Amygdala (tissue), 56 donors: ENCODE measurements at places on chromosomes 3 and 15.

DNA sequence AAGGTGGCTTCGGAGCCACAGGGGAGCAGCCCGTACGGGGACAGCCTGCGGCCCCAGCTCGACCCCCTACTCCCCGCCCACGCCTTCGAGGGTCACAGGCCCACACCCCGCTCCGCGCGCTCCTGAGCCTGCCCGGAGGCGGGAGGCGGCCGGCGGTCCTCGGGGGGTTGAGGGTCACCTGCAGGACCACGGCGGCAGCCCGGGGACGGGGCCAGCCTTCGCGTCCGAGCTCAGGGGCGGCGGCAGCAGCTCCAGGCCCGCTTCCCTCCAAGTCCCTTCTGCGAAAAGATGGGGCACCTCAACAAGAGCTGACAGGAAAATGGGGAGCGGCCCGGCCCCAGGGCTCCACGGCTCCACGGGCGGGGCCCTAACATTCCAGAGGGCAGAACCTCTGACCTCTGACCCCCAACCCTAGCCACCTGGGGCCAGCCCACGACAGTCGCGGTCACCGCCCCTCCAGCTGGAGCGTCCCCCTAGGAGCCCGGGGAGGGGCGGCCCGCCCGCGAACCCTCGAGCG lies 428 bp downstream of the LYSMD4 start:
- DNase-seq: no peak

- no peak for DNase-seq
These were observed 83.1 kb upstream of the OCA2 start for GRCh38 chr15:28182216-28182615.

GRCh38 chr3:157495846-157496245 lies 7.4 kb downstream of the VEPH1 start:
- no peak for DNase-seq

- DNase-seq: no peak
These were observed 40.2 kb upstream of the IDH2 start for GRCh38 chr15:90142216-90143165.

DNA sequence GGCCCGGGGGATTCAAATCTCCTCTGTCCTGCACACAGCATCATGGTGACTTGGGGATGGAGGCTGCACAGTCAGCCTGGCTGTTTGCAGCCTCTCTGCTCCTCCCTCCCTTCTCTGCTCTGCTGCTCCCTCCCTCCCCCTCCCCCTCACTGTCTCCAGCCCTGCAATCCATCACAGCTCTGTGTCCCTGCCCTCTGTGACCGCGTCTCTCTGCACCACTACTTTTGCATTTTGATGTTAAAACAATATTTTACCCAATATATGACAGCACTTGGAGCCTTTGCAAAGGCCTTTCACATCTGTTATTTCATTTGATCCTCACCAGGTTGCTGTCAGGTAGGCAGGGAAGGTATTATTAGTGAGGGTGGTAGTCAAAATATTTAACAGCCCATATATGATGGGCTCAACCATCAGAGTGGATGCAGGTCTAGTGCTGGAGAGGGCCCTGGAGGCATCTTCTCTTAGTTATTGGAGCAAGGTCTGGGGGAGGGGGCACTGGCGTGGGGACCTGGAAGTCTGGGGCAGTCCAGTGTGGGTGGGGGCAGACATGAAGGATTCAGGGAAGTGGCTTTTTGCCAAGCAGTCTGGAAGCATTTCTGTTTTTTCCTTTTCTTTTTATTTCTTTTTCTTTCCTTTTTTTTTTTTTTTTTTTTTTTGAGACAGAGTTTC lies 16.3 kb upstream of the VPS8 start:
- no peak for DNase-seq

DNA sequence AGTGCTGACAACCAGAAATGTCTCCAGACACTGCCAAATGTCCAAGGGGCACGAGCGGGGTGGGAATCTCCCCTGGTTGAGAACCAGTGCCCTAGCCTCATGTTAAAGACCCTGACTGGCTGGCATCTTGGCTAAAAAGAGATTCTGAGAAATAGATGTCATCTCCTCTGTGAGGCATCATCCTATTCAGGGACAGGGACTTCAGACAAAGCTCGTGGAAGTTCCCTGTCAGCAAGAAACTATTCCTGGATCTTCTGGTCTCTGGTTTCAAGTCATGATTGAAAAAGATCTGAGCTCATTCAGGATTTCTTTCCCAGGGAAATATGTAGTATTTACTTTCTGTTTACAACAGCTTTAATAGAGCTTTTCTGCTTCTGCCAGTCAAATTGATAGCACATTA lies 10.8 kb downstream of the WDR5B start:
- no peak for DNase-seq

DNA sequence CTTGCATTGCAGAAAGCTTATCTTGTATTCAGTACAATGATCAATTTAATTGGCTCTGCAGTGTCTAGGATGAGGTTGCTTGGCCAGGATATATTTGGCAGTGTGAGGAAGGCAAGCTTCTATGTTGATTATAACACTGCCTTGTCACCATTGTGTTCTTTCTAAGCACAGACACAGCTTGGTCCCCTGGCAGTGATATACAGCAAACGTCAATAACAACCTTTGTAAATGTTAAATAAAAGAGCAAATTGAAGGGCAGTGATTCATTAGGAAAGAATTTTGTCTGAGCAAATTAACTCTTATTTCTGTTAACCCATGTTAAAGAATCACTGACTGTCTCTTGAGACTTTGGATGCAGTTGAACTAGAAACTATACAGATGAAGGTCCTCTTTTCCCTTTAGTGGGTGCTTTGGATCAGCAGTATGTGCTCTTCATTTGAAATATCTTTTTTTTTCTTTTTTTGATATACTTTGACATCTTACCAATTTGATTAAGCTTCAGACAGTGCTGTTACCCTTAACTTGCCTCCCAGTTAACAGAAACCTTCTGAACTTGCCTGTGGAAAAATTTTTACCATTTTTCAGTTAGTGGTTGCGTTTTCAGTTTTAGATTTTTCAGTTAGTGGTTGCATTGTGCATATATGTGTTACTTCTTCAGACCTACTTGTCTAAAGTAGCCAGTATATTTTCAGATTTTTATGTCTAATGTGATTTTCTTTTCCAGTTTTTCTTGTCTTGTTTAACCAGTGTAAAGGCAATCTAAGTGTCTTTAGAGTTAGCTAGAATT lies 199.8 kb downstream of the TCF12 start:
- no peak for DNase-seq

- DNase-seq: no peak
These were observed 64.1 kb downstream of the EXOG start for GRCh38 chr3:38560284-38560683.

- no peak for DNase-seq
These were observed 127.6 kb upstream of the MEF2A start for GRCh38 chr15:99438224-99438585.

DNA sequence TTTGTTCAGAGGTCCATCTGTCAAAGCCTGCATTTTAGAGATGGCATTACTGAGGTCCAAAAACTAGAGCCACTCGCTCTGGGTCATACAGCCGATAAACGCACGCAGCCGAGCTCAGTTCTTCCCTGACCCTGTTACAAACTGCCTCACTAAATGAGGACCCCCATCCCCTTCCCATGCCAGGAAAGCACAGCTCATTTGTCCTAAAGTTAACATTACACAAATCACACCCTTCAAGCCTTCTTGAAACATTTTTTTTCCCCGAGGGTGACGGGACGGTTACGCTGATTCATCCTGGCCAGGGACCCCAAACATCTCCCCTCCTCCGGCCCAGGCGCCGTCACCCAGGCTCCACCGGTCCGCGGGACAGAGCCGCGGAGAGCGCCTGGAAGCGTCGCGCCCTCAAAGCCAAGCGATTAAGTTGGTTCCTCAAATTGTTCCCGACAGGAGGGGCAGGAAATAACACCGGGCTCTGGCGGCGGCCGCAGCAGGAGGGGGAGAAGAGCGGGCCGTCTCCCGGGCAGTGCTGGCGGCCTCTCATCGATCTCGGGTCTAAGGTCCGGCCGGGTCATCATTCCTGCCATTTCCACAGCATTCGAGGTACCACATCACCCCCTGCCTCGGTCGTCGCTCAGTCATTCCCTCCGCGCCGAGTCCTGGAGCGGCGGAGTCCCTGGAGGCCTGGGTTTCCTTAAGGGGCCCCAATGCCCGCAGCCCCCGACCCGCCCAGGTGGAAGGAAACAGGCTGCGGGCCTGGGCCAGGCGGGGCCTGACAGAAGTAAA lies 619 bp upstream of the CMTM8 start:
- DNase-seq: no peak

DNA sequence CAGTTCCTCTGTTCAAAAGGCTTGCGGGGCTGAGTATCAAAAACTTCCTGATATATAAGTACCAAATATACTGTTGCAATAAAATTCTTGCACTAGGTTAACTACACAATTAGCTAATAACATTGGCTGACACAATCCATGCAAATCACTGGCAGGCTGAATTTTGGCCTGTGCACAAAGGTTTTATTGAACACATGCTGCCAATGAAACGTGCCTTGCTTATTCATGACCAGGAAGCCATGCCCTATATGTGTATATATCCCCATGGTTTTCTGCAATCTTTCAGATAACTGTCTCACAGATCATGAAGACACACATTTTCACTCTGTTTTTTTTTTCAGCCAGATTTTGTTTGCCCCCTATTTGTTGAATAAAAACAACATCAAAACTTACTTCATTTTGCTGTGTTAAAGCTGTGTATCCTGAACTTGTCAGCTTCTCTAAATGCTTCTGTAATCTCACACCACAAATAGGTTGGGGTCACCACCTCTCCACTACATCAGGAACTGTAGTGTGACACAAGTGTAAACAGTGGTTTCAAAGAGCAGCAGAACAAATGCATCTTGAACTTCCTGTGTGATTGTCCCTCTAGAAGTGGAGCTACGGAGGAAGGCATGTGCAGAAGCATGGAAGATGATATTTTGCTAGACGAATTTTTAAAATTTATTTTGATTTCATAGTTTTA lies 920.7 kb upstream of the NR2F2 start:
- no peak for DNase-seq

DNA sequence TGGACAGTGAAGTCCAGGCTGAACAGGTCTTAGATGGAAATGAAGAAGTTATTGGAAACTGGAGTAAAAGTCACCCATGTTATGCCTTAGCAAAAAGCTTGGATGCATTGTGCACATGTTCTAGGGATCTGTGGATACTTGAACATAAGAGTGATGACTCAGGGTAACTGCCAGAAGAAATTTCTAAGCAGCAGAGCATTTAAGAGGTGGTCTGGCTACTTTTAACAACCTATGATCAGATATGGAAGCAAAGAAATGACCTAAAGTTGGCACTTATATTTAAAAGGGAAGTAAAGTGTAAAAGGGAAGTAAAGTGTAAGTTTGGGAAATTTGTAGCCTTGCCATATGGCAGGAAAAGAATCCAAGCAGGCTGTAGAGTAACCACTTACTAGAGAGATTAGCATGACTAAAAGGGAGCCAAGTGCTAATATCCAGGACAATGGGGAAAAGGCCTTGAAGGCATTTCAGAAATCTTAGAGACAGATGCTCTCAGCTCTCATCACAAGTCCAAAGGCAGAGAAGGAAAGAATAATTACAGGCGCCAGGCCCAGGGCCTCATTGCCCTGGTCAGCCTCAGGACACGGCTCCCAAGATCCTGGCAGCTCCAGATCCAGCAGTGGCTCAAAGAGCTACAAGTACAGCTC lies 73.9 kb upstream of the KCNH8 start:
- no peak for DNase-seq

- DNase-seq: no peak
These were observed 34.4 kb downstream of the SUCLG2 start for GRCh38 chr3:67619991-67620390.

DNA sequence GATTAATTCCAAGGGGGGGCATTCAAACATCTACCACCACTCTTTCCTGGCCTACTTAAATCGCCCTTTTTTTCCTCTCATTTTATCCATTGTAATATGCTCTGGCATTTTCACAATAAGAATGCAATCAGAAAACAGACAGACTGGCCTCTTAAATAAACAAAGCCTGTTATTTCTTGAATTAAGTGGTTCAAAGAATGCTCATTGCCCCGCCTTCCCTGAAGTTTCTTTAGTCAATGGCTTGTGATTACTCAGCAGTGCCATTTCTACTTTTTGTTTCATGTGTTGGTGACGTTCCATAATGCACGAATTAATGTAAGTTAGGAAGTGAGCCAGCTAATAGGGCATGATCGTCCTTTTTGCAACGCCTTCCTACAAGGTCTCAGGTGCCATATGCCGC lies 68.0 kb downstream of the FBN1 start:
- DNase-seq: no peak

- DNase-seq: no peak
These were observed 9.0 kb downstream of the EFCAB12 start for GRCh38 chr3:129419476-129419875.

GRCh38 chr15:55283379-55284147 lies 6.0 kb downstream of the RAB27A start:
- no peak for DNase-seq

GRCh38 chr3:62876064-62876463 lies 848 bp upstream of the CADPS start:
- no peak for DNase-seq

DNA sequence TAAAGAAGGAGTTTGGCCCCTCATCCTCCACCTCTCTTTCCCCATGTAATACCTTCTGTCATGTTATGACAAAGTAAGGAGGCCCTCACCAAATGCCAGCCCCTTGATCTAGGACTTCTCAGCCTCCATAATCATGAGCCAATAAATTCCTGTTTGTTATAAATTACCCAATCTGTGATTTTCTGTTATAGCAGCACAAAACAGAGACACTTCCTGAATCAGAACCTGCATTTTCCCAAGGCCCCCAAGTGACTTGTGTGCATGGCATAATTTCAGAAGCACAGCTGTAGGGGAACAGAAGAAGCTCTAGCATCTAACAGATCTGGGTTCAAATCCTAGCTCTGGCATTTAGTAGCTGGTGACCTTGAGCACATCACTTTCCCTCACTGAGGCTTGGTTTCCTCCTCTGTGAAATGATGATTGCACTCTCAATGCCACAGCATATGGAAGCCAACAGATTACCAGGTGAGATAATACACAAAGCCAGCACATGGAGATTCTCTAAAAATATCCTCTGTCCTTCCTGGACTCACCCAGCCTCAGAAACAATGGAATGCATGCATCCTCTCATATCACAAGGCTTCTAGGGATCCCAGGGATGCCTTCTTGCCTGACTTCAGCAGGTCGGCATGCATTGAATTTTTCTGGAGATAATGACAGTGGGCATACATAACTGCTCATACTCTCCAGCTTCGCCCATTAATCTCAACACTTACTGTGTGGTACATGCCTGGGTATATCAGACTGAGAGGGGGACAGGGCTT lies 26.3 kb downstream of the TLNRD1 start:
- no peak for DNase-seq

- no peak for DNase-seq
These were observed 136.8 kb upstream of the ACP3 start for GRCh38 chr3:132180337-132180791.

DNA sequence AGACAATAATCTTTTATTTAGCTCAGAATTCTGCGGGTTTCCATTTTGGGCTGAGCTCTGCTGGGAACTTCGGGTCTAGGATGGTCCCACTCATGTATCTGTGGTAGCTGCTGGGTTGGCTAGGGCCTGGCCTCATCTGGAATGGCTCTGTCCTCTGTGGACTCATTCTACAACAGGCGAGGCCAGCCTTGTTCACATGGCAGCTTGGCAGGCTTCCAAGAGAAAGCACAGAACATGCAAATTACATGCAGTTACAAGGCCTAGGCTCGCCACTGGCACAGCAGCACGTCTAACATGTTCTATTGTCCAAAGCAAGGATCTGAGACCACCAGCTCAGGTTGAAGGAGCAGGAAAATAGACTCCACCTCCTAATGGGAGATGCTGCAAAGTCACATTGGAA lies 431.4 kb downstream of the PDCD6IP start:
- DNase-seq: no peak
